ENCODE measurements at places on chromosomes 5 and 9. TPM values are rescaled to one million over a fixed set of nuclear protein-coding genes. Genes with fewer than 3 reads are reported as not detected.
A peak's percentile ranks its signal among the peaks of the same experiment; 100 is the strongest.

DNA sequence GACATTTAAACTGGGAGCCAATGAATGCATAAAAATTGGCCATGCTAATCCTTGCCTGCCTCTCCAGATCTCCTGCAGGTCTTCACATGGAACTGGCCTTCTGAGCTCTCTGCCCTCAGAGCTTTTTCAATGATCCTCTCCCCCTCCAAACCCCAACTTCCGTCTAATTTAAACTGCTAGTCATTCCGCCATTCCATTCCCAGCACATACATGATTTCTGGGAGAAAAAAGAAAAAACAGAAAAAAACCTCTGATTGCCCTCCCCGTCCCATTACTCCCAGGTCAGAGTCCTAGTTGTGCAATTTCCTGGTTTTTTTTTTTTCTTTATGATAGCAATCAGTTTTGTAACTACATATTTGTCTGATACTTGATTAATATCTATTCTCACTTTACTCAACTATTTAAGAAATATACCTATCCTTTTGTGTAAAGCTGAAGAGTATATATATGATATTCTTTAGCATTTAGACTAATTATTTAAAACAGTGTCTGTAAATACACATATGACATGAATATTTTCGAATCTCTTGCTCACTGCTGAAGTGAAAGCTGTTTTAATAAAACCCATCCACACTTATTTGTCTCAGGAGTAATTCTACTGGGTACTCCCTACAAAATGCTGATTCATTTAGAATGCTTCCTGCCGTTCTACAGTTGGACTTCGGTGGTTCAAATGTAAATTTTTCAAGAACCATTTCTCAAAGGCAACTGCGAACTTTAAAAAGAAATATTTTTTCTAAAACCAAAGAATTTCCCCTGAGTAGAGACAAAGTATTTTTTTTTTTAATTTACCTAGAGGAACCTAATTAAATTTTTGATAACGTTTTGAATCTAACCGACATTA is 1.6 kb downstream of the HINT1 start:
- peak; percentile 35 for DNase-seq

The C9orf85 gene
- total RNA-seq: 10.8 TPM

The CD180 gene
- total RNA-seq: not detected

GRCh38 chr5:41414598-41414997 is 95.8 kb downstream of the PLCXD3 start:
- DNase-seq: peak; percentile 88

- no peak for DNase-seq
These were observed 73.3 kb upstream of the HMHB1 start for GRCh38 chr5:143738417-143739401.

DNA sequence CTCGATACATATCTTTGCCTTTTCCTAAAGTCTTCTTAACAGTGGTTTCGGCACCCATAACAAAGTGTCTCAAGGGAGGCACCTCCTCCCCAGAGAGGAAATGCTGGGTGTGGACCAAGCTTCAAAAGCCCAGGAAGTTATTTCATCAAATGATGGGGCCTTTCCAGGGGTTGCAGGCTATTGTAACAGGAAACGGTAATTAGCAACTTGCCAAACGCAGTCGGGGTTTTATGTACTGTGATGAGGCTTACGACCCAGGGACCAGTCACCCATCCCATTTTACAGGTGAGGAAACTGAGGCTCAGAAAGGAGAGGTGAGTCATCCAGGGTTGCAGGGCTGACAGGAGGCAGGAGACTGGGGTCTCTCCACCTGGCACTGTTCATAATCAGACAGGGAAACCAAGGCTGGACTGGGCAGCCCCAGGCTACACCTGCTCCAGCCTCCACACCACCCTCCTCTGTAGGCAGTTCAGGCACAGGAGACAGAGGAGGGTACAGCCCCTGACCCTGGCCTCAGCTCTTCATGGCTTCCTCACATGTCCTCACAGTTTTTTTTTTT is 30.0 kb upstream of the SUSD3 start:
- no peak for DNase-seq

The IFNA13 gene
- total RNA-seq: not detected

GRCh38 chr9:34989946-34990635 is 546 bp downstream of the DNAJB5 start:
- DNase-seq: peak; percentile 25

- no peak for DNase-seq
These were observed 115.7 kb upstream of the MPDZ start for GRCh38 chr9:13395156-13395555.

- DNase-seq: peak; percentile 34
These were observed 513 bp downstream of the FAM193B start for GRCh38 chr5:177553671-177554429.

- no peak for DNase-seq
These were observed 56.6 kb downstream of the AP3B1 start for GRCh38 chr5:78237911-78238310.

The FAM200C gene
- total RNA-seq: 7.4 TPM

GRCh38 chr9:134515026-134515821 is 126.4 kb upstream of the COL5A1 start:
- peak; percentile 57 for DNase-seq

The PLPP7 gene
- total RNA-seq: 11.4 TPM

GRCh38 chr9:131807144-131807983 is 67.5 kb upstream of the RAPGEF1 start:
- DNase-seq: no peak

DNA sequence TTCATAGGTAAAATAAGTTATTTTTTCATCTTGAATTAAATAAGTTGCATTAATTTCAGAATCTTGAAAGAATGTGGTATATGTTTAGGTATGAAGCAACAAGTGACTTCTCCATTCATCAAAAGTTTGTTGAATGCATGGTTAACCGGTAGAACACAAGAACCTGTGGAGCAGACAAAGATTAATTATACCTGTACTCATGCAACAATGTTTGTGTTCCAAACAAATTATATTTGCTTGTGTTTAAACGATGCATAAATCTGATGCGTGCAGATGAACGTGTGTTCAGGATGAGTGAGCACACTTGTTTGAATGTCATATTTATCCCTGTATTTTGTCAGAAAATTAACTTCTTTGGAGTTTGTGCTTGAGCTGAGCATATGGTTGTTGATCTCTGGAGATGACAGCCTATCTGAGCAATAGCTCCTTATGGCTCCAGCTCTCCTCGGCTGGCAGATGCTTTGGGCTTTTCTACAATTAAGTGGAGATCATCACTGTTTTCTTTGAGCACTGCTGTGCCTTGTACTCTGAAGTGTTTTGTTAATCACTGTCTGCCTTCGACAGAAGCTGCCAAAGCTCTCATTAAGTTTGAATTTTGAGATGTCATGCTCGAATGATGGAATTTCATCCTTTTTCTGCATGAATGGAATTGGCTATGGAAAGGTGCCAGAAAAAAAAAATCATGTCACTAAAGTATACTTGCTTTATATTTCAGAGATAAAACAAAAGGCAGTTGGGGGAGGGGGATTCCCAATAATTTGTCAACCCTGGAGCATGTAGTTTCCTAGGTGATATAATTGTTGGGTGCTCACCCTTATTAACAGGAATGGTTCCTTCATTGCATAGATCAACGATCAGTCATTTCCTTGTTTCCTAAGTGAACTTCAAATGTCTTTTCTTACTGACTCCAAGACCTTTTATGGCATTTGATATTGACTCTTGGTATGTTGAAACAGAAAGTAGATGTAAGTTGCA is 502.5 kb upstream of the ARRDC3 start:
- no peak for DNase-seq

The SPINK5 gene
- total RNA-seq: not detected

- no peak for DNase-seq
These were observed 468.4 kb downstream of the ZSWIM6 start for GRCh38 chr5:61800450-61800849.

GRCh38 chr5:22505891-22506290 is 347.3 kb downstream of the CDH12 start:
- no peak for DNase-seq

The DMRT3 gene
- not detected for total RNA-seq

DNA sequence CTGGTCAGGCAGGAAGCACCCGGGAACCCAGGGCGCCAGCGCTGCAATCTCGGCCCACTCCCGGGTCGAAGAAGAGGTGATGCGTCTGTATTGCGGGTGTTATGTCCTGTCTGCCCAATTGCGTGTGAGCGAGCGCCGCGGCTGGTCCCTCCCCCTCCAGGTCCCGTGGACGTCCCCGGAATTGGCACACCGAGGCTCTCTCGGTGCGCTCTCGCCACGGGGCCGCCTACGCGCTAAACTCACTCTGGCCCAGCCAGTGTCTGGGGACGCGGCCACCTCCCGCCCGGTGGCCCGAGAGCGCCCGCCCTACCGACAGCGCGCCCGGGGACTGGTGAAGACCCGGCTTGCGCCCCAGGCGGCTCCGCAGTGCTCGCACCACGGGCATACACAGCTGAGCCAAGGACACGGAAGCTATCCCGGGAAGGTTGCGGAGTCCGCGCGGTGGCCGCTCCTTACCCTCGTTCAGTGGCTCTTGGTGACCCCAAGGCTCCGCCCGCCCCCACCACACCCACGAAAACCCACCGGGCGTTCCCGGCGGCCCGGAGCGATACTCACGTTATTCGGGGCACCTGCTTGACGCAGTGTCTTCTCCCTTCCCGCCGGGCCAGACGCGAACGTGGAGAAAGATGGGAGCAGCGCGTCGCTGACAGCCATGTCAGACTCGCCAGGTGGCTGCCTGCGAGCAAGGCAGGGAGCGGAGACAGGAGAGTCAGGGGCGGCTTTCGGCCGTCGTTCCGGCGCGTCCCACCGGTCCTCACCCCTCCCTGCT is 1.0 kb downstream of the KLF4 start:
- peak; percentile 35 for DNase-seq

DNA sequence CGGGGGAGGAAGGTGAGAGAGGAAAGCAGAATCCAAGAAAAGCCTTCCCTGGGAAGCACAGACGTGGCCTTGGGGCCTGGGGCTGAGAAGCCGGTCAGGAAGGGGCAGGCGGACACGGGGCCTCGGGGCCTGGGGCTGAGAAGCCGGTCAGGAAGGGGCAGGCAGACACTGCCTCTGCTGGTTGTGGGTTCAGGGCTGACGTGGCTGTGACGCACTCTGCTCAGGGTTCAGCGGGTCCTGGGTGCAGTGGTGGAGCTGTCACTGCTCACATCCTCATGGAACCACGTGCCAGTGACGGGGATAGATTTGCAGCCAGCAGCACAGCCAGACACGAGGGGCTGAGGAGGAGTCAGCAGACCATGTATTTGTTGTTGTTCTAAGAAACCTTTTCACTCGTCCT is 12.8 kb downstream of the PAEP start:
- DNase-seq: peak; percentile 8

DNA sequence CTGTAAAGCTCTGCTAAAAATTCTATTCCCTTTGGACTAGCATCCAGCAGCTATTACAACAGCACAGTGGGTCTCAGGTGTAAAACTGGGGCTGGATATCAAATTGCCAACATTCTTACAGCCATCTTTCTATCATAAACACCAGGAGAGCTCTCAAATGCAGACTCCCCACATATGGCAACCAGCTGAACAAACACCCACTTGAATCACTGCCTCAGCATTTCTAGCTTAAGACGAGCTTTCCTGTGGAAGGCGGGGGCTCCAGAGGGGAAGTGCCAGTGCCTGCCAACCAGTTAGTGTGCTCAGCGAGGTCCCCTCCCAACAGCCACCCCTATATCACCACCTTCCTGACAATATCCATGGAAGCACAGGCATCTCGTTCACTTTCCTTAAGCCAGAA is 62.2 kb downstream of the IPPK start:
- DNase-seq: peak; percentile 78

DNA sequence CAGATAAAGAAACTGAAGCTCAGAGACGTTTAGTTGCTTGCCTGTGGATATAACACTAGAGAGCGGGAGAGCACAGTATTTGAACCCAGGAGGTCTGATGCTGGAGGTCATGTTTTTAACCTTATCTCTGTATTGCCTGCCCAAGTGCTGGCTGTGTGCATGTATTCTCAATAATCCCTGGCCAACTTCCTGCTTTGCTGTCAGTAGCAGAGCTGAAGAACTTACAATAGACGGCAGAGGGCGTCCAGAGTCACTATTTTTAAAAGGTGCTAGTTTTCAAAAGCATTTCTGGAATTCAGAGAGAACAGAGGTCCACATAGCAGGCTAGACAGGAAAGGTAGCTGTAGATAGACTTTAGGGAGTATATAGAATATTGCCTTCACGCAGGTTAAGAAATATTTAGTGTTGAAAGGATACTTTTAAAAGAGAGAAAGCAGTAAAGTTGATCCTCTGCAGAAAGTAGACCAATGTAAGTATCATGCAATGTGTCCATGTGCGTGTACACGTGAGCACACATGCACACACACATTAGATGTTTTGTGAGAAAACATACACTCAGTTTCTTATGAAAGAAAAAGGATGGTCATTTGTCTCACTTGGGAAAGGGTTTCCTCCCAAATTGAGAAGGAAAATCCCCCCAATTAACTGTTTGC is 46.3 kb downstream of the PTCD2 start:
- DNase-seq: peak; percentile 72

- peak; percentile 22 for DNase-seq
These were observed 6.2 kb downstream of the PCSK1 start for GRCh38 chr5:96426831-96427230.

DNA sequence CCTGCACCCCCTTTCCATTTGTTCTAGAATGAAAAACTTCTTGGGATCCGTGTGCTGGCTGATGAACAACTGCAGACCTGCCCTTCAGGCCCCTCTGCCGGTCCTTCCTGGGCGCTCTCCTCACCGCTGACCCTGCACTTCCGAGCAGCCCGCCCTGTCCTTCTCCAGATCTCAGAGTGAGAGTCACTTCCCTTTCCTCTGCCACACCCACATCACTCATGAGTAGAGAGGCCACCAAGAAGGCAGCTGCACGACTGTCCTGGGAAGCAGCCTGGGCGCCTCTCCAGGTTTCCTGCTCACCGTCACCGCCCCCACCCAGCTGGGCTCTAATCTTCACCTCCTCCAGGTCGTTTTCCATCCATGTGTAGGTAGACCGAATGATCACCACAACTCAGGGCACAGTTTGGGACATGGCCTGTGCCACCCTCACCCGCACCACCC is 35.0 kb upstream of the NSMF start:
- no peak for DNase-seq

GRCh38 chr5:177479774-177480173 is 6.3 kb upstream of the DBN1 start:
- peak; percentile 70 for DNase-seq

DNA sequence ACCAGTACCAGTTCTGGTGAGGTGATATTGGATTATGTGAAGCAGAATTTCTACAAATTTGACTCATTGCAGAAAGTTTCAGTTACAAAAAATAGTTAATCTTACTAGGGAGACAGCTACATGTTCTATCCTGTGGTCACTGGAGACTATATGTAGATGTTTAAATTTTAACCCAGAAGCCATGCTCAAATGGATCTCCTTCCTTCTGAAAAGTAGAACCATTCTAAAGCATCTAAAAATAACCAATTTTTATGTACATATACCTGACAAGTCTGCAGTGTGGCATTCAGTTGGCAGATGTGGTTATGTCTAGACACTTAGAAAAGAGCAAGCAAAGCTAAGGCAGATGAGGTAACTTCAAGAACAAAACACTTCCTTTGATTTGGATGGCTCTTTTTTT is 65.5 kb upstream of the POU4F3 start:
- DNase-seq: no peak

DNA sequence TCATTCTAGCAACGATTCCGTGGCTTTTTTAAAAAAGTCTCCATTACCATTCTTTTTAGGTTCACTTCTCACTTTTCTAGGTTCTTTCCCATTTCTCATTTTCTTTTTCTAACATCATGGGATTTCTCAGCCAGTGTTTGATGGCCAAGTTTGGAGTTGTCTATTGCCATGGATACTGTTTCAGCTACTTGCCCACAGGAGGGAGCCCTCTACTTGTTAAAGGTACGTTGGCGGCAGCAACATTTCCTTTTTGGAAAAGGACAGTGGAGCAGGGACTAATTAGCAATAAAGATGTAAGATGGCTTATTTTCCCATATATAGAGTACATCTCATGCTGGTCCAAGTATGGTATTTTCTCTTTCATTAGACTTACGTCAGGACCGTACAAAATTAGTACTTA is 2257.5 kb upstream of the C9orf72 start:
- DNase-seq: no peak

The ST8SIA4 gene
- total RNA-seq: 0.39 TPM
